ENCODE measurements at places on chromosomes 5 and 9. TPM values are rescaled to one million over a fixed set of nuclear protein-coding genes. Genes with fewer than 3 reads are reported as not detected.

Gene SPINK7
- not detected for total RNA-seq

Gene ZDHHC11
- 15.7 TPM for total RNA-seq

Gene GPX3
- not detected for total RNA-seq

Gene CNTFR
- total RNA-seq = not detected

Gene C7
- not detected for total RNA-seq

GRCh38 chr5:175517824-175518450, 39.6 kb downstream of the SFXN1 start:
- DNase-seq = no peak
- no peaks in the 10 kb centered on the region for H3K4me1 ChIP-seq
- H3K36me3 ChIP-seq = peaks cover 65% of the 10 kb centered on the region
- no peaks in the 10 kb centered on the region for H3K27me3 ChIP-seq

All from Karpas-422 (cell line).